ENCODE measurements at places on chromosomes 7 and 10. TPM values are rescaled to one million over a fixed set of nuclear protein-coding genes. Genes with fewer than 3 reads are reported as not detected.

Gene TYW1
- total RNA-seq = 14.7 TPM

Gene EPHB6
- 0.49 TPM for total RNA-seq

Gene SEMA3C
- total RNA-seq = 75.5 TPM

Gene HMX2
- total RNA-seq = 0.10 TPM

Gene CREB5
- 4.7 TPM for total RNA-seq

Gene PTEN
- 58.7 TPM for total RNA-seq

Gene COL1A2
- not detected for total RNA-seq

Gene LRRN3
- not detected for total RNA-seq

Gene OPN1SW
- not detected for total RNA-seq

Gene EVX1
- 0.13 TPM for total RNA-seq

Gene TLL2
- total RNA-seq = 0.12 TPM

Gene ELFN1
- total RNA-seq = 0.37 TPM

Gene BTAF1
- 11.9 TPM for total RNA-seq

Gene MMRN2
- 1.0 TPM for total RNA-seq

Gene GUSB
- 33.8 TPM for total RNA-seq

Gene GRID2IP
- not detected for total RNA-seq

Gene FIS1
- 135 TPM for total RNA-seq

Gene HYCC1
- total RNA-seq = 18.4 TPM

Gene ACTA2
- total RNA-seq = 19.2 TPM

Gene HOXA5
- 5.9 TPM for total RNA-seq

Gene PIK3CG
- not detected for total RNA-seq

Measured in A549 treated with Hydrocortisone at 1 μM for 4 hours (cell line).